ENCODE measurements at places on chromosomes 2 and 18.

DNA sequence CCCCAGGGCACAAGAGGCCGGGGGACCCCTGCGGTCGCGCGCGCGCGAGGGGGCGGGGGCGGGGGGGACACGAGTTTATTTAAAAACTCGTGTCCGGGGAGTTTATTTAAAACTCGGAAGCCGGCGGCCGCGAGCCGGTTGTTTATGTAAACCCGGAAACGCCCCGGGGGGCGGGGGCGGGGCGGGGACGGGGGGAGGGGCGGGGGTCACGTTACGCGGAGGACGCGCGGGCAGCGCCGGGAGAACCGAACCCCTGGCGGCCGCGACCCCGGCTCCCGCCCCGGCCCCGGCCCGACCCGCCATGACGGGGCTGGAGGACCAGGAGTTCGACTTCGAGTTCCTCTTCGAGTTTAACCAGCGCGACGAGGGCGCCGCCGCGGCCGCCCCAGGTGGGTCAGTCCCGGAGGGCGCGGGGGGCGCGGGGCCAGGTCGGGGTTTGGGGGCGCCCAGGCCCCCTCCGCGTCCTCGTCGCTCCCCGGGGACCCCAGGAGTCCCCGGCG is 4.4 kb downstream of the NFATC1 start:
- DNase-seq = no peak

DNA sequence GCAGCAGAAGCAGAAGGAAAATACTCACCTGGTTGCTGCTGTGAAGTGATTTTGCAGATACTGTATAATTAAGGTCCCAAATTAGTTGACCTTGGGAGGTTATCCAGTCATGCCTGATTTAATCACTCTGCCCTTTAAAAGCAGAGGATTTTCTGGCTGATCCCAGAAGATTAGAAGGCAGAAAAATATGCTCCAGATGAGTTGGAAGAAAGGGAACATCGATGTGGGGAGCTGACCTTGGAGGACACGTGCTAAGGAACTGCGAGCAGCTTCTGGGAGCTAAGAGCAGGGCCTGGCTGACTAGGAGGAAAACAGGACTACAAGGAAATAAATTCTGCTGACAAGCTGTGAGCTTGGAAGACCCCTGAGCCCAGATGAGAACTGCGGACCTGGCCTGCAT is 13.3 kb upstream of the DYM start:
- no peak for DNase-seq

DNA sequence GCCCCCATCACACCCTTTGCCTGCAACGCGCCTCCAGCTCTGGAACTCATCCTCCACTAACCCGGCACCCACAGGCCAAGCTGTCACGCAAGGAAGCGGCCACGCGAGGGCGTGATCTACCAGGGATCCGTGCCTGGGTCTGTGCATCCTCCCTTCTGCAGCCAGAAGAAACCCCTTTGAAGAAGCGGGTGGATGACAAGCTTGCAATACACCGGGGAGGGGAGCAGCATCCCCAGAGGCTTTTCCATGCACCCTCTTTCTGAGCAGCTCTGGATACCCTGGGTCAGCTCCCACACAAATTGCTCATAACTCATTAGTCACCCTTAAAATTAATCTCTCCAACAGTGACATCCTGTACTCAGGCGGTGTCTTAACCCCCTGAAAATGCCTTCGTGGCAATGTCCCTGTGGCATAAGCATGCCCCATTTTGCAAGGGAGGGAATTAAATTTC is 47.6 kb downstream of the PDCL3 start:
- peak; percentile 51 for DNase-seq

GRCh38 chr2:229230911-229231310 is 40.2 kb downstream of the PID1 start:
- DNase-seq = no peak

DNA sequence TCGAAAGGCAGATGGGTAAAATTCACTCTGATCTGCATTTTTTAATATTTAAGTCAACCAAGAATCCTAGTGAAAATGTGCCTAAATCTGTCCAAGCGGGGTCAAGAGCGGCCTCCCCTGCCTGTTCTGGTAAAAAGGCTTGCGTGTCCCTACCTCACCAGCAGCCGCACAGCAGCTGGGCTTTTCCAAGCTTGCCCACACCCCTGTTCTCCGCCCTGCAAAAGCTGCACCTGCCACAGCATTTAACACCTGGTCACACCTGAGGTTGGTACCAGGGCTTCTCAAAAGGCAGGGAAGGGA is 25.8 kb upstream of the TMEM182 start:
- DNase-seq = no peak

GRCh38 chr2:30823452-30823851 is 16.2 kb upstream of the CAPN13 start:
- DNase-seq = no peak

DNA sequence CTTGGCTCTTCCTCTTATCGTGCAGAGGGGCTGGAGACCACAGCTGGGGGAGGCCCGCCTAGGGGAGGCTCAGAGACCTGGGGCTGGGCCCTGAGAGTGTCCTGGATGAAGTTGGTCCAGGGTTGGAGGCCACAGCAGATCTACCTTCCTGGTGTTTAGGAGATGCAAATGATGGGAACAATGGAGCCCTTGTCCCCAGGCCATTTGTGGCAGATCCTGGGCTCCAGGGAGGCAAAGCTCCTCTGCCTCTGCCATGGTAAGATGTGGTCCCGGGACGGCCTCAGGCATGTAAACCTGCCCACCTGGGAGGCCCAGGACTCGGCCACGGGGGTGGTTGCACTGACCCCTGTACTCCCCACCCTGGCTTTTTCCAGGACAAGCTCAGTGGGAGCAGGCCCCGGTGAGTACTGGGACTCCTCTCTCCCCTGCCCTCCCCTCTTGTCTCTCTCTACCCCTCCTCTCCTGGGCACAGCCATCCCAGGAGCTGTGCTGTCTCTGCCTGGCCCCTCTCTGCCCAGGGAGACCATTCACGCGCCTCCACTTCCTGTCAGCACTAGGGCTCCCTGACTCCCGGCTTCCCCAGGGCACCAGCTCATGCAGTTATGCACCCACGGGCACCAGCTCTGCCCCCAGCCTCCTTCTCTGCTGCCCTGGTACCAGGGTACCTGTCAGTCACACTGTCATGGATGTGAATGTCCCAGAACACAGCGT is 10.9 kb downstream of the SH2D6 start:
- DNase-seq = no peak

GRCh38 chr2:32627441-32627813 is 423 bp upstream of the TTC27 start:
- peak; percentile 21 for DNase-seq

GRCh38 chr2:173033084-173033483 is 42.6 kb upstream of the MAP3K20 start:
- no peak for DNase-seq

DNA sequence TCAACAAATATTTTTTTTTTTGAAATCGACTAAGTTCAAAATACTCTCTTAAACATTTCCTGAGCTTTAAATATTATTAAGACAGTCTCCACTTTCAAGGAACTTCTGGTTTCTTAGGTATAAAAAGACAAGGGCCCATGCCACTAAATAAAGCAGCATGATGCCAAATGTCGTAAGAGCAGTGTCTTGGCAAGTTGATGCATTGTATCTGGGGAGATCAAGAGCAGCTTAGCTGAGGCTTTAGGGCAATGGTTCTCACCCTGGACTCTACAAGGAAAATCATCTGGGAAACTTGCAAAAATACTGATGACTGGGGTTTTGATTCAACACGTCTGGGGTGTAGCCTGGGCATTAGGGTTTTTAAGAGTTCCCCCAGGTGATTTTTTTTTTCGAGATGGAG is 41.3 kb downstream of the COL4A3 start:
- no peak for DNase-seq

DNA sequence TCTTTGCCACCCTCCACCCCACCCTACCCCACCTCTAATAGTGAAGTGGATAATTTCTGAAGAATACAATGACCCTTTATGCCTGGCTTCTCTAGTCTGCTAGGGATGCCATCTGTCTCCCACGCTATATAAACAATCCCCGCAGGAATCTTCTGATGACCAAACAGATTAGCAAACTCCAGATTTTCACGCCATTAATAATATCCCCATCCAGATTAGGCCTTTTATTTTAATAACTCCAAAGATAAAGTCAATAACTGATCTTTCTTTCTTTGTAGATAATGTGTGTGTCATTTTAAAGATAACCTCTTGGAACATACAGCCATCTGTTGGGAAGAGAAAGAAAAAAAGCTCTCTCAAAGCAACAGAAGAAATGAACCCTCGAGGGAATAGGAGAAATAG is 47.9 kb upstream of the CCDC150 start:
- DNase-seq = no peak

- DNase-seq = no peak
Measured at GRCh38 chr2:207188626-207189419, 23.1 kb upstream of the KLF7 start.
